ENCODE measurements at places on chromosomes 3 and 15.

DNA sequence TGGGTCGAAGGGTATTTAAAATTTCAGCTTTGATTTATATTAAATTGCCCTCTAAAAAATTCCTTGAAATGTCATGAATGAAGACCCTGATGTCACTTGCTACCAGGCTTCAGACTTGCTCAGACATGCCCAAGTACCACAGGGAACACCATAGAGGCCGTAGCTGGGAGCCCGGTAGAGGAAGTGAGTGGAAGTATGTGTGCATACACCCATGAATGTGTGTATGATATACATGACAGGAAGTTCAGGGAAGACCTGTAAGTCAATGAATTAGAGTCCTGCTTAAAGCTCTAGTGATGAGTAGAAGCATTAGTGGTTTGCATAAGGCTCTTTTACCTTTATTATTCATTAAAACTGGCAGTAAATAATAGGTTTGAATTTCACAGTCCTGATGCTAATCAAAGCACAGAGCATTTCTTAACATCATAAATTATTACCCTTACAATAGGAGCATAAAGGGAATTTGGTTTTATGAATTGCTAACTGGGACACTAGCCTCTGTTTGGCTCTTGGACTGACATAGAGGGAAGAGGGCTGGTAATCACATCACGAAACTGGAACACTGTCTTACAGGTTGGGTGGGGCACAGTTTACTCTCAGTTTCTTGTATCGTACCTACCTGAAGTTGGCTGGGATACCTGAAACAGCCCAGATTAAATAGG is 144.4 kb downstream of the CHST2 start:
- DNase-seq = no peak

GRCh38 chr3:169146179-169146665 is 517.3 kb downstream of the MECOM start:
- DNase-seq = peak; percentile 53

DNA sequence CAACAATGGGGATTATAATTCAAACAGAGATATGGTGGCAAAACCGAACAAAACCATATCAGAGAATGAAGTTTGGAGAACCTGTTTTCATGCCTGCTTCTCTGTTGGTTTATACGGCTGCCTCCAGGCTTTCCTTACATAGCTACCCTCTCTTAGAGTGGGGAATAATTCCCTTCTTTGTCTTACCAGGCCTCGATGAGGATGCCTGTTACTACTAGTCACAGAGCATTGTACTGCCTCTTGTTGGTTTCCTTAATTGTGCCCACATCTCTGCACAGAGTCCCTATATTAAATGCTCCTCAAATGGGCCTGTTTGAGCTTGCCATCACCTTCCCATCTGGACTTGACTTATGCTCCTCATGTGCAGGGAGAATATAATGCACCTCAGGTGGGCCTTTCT is 92.9 kb downstream of the NCEH1 start:
- no peak for DNase-seq

GRCh38 chr3:12342151-12342550 is 53.3 kb downstream of the PPARG start:
- no peak for DNase-seq

- no peak for DNase-seq
Observed at GRCh38 chr3:126360046-126360713, 3.0 kb upstream of the KLF15 start.

GRCh38 chr3:129398803-129399144 is 29.7 kb downstream of the EFCAB12 start:
- DNase-seq = peak; percentile 66

DNA sequence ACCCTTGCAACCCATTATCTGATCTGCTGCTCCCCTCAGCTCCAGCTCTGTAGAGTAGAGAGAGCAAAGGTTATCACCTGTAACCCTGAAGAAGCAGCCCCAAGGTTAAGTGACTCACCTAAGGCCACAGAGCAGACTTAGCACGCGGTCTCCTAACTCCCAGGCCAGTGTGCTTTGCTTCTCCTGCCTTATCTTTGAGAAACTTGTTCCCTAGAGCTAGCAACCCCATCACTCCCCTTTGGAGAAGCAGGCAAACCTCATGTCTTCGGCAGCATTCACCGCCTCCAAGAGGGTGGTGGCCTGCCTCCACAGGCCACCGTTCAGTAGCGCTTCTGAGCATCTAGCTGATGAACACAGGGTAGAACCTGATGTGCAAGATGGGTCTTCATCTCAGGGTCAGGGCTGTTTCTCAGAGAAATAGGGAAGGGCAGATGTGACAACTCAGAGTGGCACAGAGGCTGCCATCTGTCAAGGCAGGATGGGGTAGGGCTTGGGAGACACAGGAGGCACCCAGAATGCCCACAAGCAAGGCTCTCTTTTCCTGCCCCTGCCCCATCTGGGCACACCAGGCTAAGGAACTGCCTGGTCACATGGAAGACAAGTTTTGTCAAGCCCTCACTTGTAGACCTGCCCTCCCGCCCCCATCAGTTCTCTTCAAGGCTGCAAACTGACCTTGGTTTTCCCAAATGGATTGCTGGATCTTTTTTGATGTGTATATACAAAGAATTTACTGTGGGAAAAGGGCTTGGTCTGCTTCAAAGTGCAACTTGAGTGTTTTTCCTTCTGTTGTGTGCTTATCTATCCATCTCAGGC is 34.9 kb upstream of the CLK3 start:
- DNase-seq = no peak

GRCh38 chr15:40034186-40034946 is 4.6 kb downstream of the SRP14 start:
- no peak for DNase-seq

DNA sequence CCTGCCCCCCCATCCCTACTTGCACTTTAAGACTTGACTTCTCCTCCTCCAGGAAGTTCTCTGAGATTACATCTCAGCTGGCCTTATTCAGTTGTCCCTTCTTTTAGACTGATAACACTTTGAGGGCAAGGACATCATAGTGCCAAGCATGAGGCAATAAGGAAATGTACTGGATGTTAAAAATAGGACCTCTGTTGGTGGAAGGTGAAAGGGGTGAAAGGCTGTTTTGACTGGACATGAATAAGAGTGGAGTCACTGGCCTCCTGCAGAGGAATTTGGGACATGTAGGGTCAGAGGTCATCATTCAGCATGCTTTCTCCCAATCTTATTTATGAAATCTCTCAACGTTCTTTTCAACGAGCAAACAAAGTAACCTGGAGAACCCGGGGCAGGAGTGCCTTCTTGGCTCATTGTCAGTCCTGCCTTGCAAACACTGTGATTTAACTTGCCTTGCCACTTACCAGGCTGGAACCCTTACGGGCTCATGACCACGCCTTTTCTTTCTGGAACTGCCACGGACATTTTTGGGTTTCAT is 38.6 kb downstream of the TRIM71 start:
- no peak for DNase-seq

DNA sequence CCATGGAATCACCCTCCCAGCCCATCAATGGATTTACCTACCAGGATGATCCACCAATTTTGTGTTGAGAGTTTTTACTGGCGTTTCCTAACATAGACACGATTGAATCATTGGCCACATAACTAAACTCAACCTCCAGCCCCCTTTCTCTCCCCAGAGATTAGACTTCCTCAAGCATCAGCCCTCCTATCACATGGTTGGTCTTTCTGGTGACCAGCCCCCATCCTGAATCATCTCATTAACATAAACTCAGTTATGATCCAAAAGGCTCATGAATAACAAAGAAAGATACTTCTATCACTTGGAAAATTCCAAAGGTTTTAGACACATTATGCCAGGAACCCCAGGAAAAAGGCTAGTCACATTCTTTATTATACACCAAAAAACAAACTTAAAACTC is 21.2 kb downstream of the PRKAR2A start:
- no peak for DNase-seq

DNA sequence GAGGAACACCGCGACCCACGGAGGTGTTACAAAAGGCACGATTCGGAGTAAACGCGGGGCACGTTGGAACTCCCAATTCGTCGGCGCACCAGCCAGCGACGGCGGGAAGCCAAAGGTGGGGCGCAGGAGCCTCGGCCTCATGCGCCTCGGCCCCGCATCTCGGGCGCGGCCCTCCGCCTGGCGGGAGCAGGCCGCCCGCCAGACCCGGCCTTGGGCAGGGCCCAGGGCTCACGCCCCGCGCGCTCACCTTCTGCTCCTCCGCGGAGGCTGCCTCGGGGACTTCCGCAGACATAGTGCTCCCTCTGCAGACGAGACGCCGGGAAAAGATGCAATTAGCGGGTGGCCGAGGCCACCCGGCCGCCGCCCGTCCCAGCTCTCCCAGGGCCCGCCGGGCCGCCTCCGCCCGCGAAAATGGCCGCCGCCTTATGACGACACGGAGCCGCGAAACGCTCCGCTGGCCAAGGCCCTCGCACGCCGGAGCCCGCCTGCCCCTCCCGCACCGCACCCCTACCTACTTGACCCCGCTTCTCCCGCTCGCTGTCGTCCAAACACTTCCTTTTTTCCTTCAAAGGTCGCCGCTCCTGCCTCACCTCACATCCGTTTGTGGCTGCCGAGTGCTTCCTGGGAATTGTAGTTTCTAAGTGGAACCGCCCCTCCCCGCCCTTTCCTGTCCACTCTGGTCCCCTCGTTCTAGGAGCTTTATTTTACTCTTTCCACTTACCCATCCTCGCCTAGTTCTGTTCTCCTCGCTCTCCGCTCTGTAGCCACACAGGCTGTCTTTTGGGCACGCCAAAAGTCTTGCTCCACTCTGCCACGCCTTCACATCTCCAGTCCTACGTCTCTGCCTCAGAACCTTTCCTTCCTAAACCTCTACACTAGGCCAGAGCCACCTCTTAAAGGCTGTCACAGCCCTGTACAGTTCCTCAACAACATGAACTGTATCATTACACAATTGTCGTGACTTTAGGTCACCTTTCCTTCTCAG is at the start of gene ARPP19:
Gene ARPP19, minus strand, starts transcription at position 430 of the 985 bp plus-strand sequence. Its CDS starts 138 bp downstream, at position 292.
- DNase-seq = peak; percentile 90

DNA sequence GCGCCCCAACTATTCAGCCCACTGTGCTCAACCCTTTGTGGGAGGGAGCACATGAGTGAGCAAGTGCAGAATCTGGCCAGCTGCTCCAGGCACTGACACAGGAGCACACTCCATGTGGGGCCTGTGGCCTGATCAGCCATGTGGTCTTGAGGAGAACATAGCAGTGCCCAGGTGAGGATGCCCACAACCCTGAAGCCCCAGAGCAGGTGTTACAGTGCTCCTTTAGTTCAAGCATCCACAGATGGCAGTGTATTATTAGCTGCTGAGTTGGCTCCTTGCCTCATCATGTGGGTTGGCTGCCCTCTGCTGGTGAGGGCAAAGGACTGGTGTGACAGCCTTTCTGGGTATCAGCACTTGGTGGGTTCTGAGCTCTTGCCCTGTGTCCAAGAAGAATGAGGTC is 1588.2 kb downstream of the SI start:
- peak; percentile 52 for DNase-seq

DNA sequence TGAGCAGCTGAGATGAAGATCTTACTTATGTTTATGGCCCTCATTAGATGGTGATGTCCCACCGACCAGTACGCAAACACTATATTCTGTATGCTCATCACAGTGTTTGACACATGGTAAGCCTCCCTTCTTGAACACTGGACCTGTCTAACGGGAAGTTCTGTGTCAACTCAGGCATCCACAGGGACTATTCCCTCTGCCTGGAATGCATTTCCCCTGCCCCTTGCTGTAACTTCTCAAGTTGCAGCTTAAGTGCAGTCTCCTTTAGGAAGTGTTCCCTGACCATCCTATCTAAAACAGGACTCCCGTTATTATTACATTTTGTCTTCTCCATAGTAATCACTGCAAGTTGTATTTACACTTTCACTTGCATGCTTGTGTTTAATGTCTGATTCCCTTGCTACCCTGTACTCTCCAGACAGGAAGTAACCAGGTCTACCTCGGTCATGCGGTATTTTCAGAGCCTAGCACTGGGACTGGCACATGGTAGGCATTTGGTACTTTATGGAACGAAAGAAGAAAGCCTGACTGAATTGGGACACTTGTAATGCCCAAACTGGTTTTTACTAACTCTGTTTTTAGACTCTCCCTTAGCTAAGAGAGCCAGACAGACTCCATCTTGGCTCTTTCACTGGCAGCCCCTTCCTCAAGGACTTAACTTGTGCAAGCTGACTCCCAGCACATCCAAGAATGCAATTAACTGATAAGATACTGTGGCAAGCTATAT is 8.7 kb downstream of the DET1 start:
- no peak for DNase-seq

- no peak for DNase-seq
Observed at GRCh38 chr3:8097690-8098089, 403.9 kb upstream of the LMCD1 start.

- peak; percentile 69 for DNase-seq
Observed at GRCh38 chr3:125374501-125374995, 577 bp downstream of the ZNF148 start.

- no peak for DNase-seq
Observed at GRCh38 chr3:13829311-13829710, 50.6 kb downstream of the WNT7A start.

GRCh38 chr15:85282504-85283115 is 97.8 kb upstream of the AKAP13 start:
- no peak for DNase-seq

DNA sequence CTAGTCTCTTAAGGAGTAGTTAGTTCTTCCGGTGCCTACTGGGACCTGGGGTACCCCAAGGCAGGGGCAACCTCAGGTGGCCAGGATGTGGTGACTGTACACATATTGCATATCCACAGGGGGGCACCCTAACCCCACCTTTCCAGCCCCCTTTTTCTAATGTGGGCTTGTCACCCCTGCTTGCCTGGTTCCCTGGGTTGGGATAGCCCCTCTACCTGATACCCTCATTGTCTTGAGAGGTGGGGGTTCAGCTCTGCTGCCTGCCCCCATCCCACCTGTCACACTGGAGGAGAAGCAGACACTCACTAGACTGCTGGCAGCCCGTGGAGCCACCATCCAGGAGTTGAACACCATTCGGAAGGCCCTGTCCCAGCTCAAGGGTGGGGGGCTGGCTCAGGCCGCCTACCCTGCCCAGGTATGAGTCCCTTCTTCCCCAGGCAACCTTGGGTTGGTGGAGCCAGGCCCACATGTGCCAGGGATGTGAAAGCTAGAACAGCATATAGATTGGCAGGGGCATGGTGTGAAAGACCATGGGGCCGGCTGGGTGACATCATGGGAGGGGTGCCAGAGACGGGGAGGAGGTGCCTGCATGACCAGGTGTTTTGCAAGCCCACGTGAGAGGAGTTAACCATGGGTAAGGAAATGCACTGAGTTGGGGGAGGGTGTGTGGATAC is 4.0 kb downstream of the GLYCTK start:
- DNase-seq = peak; percentile 71

GRCh38 chr15:36330598-36330997 is 248.8 kb upstream of the CDIN1 start:
- no peak for DNase-seq

- no peak for DNase-seq
Observed at GRCh38 chr3:48024401-48024800, 8.2 kb upstream of the MAP4 start.

- DNase-seq = no peak
Observed at GRCh38 chr15:27899583-27900285, 199.4 kb downstream of the OCA2 start.

GRCh38 chr15:88702983-88703382 is 64.2 kb downstream of the ISG20 start:
- DNase-seq = no peak

Data from activated CD8-positive, alpha-beta memory T cell treated with anti-CD3 and anti-CD28 coated beads, Interleukin-2, amount 50 U/mL, for 48 hours (primary cell).